ENCODE measurements at places on chromosomes 2 and 18.
A peak's percentile ranks its signal among the peaks of the same experiment; 100 is the strongest.

DNA sequence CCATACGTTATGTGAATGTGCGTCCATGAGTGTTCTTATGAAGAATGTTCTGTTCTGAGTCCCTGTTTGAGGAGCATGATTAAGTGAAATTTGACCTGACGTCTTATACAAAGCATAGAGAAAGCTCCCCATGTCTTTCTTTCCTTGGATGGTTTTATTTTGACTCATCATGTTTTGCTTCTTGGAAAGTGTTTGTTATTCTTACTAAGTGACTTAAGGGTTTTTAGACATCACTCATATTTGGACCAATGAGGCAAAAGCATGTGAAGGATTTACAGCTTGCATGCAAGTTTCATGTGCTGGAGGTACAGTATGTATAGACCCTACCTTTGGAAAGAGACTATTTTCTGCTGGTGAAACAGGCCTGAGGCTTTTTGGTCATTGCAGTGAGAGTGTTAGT is 33.5 kb upstream of the ZEB2 start:
- DNase-seq = no peak

DNA sequence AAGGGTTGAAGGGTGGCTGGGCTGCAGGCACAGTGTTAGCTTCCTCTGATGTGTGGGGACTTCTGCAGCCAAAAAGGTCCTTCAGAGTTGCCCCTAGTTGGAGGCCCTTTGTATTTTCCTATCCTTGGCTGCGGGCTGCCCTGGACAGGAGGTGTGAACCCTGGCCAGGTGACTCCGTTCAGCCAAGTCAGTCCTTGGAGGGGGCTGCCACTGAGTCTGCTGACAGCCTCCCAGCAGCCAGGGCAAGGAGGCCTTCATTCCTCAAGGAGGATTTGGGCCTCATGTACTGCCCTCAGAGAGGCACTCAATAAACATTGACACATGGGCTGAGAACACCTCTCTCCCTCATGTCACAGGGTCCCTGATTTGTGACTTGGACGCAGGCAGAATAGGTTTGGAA is 62.4 kb downstream of the MAPK4 start:
- no peak for DNase-seq

GRCh38 chr2:226847090-226847489 is 11.2 kb downstream of the RHBDD1 start:
- no peak for DNase-seq

DNA sequence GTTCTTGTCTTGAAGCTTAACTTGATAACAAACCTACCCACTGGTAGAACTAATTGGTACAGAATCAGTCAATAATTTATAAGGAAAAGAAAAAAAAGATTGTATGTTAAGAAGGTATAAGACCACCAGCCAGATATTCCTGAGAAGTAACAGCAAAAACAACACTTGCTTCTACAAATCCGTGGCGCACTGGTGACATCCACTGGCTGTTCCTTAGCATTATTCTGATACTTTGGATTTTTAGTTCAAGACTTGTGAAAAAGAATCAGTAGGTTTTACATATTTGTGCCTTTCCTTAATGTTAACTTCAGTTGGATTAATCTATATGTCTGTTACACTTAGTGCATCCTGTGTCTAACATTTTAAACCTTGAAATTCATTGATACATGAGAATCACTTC is 141.8 kb downstream of the GRB14 start:
- peak; percentile 56 for DNase-seq
